ENCODE measurements at places on chromosomes 1 and 21.

GRCh38 chr1:207070811-207071210 lies 17.7 kb downstream of the PFKFB2 start:
- no peak for DNase-seq

- DNase-seq: no peak
Observed at GRCh38 chr1:37073854-37074379, 39.6 kb upstream of the GRIK3 start.

DNA sequence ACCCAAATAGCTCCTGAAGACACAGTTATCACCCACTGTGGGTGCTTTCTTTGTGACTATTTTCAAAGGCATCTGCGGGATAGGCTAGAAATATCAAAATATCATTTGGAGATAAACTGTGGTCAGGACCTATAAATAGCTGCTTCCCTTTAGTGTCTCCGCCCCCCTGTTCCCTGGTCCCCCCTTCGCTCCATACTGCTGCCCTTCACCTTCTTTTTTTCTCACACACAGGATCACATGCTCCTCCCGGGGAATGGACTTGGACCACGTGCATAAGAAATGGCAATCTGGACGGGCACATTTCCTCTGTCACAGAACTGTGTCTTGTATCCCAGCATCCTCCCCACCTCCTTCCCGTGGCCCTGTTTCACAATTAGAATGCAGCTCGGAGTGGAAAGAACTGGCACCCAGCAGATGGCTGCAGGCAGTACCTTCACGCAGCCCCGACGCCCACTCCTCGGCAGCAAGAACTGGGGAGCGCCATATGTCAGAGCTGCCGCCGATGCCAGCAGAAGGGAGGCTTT lies 68.8 kb upstream of the SSX2IP start:
- no peak for DNase-seq

- DNase-seq: peak; percentile 81
Observed at GRCh38 chr1:207825719-207826556, 74.1 kb downstream of the CD46 start.

GRCh38 chr1:240501115-240501514 lies 110.8 kb downstream of the GREM2 start:
- DNase-seq: no peak

GRCh38 chr1:218813237-218813636 lies 360.4 kb upstream of the LYPLAL1 start:
- DNase-seq: no peak

GRCh38 chr1:39992234-39992633 lies 37.3 kb downstream of the MFSD2A start:
- DNase-seq: no peak

GRCh38 chr1:212975111-212975918 lies 25.0 kb downstream of the VASH2 start:
- DNase-seq: no peak

DNA sequence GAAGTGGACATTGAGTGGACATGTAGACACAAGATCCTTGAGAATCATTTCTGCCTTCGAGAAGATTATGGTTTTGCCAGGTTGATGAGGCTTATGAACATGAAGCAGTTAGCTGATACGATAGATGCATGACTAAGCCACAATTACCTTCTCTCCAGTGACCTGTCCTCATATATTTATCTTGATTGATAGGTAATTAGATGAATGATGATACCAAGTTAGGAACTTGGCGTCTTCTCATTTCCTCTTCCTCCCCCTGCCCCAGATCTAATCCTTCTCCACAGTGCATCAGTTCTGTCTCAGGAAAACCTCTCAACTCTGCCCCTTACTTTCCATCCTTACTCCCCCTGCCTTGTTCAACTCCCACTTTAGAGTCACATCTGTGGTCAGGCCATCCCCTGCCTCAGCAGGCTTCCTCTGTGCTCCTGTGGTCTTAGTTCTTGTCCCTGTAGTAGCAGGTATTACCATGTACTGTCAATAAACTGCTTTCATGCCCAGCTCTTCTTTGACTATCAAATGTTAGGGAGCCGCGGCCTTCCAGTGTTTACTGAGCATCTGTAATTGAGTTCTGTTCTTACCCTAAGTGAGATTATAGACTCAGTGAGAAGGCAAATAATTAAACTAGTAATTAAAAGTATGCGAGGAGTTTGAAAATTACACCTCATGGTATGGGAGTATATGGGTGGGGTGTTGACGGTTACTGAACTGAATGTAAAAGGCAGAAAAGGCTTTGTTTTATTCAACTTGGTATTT lies 5.1 kb downstream of the ST6GALNAC3 start:
- DNase-seq: no peak

GRCh38 chr1:191508239-191508638 lies 650.0 kb upstream of the RGS18 start:
- no peak for DNase-seq

DNA sequence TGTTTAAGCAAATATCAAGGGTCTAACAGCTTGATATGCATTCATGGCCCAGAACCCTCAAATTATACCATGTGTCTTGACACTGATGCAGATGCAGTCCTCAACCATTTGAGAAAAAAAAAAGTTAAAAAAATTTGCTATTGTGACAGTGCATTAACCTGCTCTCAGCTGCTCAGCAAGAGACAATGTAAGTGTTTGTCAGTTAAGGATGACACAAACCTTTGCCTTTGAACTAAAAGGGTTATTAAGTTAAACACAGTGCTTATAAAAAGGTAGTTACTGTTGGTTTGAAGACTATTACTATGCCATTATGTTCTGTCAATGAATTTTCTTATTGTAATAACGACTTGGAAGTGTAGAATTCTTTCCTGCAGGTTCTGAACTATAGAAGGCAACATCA lies 655.6 kb upstream of the NEGR1 start:
- DNase-seq: no peak

DNA sequence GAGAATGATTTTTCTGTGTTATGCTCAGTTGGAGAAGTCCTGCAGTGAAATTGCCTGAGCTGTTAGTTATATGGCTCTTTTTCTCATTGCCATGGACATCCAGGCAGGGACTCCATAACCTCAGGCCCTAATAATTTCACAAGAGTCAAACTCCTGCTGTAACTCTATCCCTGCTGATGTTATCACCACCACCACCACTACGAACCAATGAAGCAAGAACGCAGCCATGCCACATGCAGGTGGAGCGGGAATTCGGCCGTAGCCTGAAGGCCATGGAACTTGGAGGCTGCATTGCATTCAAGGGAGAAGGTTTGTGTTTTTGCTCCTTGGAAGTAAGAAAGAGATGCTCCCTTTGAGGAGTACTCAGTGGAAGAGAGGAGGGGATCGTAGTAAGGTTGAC lies 16.8 kb upstream of the DLGAP3 start:
- DNase-seq: no peak

DNA sequence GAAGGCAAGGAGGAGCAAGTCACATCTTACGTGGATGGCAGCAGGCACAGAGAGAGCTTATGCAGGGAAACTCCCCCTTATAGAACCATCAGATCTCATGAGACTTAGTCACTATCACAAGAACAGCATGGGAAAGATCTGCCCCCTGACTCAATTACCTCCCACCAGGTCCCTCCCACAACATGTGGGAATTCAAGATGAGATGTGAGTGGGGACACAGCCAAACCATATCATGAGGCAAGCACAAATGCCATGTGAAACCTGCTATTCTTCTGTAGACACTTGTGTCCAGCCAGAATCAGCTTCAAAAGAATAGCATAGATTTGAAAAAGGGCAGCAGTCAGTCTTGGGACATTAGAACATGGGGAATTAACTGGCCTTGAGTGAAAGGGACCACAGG lies 32.2 kb upstream of the UBE2U start:
- no peak for DNase-seq

DNA sequence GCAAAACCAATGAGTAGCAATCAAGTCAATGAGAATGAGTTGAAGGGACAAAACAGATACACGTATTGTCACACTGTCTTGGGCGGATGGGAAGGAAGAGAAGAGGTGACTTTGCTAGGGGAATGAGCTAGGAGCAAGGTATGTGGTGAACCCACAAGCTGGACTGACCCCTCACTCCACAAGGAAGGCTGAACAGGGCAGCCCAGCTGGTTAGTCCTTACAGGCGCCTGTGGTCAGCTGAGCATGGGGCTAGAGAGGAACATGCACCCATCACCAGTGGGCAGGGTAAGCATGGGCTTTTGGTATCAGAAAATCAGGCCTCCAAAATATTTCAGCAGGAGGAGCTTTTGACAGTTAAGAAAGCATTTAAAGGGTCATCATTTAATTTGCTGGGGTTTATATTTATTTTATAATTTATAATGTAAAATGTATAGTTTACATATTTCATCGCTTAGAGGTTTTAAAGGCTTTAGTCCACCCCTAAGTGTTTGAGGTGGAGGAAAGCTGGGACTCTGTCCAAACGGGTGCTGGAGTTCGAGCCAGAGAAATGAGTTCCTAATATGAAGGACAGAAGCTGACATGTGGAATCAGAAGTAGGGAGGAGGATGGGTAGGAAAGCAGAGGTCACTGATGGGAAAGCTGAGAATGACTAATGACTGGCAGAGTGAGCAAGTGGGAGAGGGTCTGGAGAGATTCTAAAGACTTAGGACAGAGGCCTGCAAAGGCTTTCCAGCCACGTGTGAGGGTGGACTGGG lies 22.0 kb upstream of the ACBD6 start:
- DNase-seq: no peak

DNA sequence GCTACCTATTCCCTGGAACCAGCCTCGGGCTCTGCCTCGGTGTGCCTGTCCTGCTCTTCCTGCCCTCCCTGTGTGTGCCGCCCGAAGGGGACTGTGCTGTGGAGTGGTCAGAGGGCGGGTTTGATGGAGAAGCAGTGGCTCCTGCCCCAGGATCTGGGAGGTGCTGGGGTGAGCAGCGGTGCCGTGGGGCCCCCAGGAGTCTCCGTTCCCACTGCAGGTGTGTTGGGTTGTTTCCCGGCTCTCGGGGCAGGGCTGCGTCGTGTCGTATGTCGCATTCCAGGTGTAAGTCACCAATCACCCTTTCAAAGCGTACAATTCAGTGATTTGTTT lies 32.6 kb upstream of the TTC34 start:
- no peak for DNase-seq

GRCh38 chr1:232620356-232620969 lies 9.5 kb downstream of the SIPA1L2 start:
- no peak for DNase-seq

DNA sequence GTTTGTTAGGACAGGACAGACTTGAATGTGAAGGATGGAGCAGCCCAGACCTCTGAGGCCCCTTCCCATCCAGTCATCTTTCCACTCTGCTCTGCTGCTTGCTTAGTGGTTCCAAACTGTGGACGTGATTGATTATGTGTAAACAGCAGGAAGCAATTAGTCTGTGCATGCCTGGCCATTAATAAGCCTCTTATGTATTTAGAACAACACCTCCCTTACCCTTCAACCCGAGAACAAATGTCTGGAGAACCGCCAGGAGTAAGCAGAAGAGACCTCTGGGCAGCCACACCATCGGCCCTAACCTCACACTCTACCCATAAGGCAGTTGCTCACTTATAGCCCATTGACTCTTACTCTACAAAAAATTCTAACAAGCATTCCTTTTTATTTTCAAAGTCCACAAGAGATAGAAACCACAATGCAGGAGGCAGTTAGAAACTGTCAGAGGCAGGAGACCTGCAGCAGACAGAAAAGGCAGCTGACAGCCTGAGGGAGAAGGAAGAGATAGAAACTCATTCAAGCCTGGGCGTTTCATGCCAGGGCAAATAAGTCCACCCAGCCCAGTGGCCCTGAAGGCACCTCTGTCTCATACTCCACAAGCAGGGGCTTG lies 5.8 kb upstream of the EPHA8 start:
- no peak for DNase-seq

DNA sequence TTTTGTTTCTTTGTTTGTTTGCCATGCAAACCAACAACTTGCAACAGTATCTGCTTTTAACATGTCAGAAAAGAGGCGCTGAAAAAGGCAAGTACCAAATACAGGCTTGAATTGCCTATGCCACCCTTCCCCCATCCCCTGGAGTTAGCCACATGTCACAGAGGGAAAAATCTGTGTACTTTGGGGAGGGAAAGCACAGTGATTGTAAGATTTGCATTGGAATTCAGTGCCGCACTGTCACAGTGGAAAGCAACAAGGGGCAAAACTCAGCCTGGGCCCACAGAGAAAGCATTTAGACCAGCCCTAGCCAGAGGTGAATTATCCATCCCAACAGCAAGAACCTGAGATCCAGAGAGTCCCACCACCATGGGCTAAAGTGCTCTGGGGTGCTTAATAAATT lies 52.4 kb upstream of the ACADM start:
- no peak for DNase-seq

DNA sequence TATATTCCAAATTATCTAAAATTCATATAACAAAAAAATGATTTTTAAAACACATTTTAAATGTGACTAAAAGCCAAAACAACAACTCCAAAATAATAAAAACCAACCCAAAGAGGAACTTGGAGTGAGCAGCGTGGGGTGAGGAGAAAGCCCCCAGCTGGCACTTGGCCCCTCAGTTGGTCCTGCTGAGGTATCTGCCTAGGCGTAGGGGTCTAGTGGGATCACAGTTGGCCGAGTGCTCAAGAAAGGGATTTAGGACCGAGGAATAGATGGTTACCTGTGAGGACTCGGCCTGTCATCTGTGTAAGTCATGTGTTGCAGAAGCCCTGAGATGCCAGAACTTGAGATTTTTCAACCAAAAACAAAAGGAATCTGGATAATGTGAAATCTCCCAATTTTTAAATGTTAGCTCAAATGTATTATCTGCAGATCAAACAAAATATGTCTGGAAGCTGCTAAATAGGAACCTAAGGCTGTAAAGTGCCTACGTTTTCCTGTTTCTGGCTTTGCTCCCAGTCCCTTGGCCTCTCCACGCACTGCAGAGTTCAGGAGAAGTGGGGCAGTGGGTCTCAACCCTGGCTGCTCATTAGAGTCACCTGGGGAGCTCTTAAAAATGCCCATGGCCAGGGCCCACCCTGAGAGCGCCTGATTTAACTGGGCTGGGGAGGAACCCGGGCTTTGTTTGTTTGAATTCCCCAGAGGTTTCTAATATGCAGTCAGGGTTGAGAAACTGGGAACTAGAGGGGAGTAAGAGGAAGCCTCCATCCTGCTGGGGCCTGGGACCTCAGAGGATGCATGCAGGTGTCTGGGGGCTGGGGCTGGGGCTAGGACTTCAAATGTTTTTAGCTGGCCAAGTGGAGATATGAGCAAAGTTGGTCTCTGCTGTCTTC lies 38.5 kb upstream of the LDLRAP1 start:
- DNase-seq: no peak

DNA sequence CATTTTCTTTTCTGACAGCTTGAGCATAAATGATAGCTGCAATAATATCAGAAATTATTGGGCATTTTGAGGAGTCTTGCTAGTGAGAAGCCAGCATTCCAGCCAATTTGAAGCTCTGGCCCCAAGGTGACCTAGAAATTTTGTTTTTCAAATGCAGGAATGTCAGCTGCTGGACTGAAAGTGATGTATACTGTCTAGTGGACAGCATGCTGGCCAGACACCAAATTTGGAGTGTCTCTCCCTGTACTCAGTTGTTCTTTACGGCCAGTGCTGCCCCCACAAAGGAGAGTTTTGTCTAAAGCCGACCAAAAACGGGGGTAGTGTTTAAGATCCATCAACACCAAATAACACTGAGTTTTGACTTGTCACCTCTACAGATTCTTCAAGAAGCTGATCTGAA lies 5.2 kb downstream of the RGS7 start:
- no peak for DNase-seq

GRCh38 chr1:16607433-16607851 lies 5.9 kb downstream of the NBPF1 start:
- no peak for DNase-seq
